ENCODE measurements at places on chromosomes 13 and 19.

GRCh38 chr13:78401873-78402707, 201.3 kb downstream of the POU4F1 start:
- no peak for DNase-seq

- DNase-seq: no peak
Measured at GRCh38 chr19:23470873-23471545, 75.7 kb upstream of the ZNF91 start.

- no peak for DNase-seq
Measured at GRCh38 chr19:4018140-4018613, 10.6 kb downstream of the PIAS4 start.

DNA sequence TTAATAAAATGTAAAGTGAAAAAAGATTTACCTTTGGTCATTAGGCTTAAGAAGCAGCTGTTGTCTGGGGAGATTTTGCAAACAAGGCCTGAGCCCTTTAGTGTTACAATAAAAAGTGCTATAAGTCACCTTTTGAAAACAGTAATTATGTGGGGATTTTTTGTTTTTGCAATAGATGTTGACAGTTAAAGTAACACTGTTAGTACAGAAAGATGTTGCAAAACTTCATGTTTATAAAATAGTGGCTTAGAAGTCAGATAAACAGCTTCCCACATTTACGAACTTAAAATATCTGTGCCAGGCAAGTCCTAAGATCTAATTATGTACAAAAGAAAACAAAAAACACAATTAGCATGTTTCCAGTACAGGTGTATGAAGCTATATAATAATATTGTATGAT, 138.0 kb upstream of the IRS2 start:
- no peak for DNase-seq

- no peak for DNase-seq
Measured at GRCh38 chr19:13920940-13921747, 15.1 kb downstream of the CC2D1A start.

DNA sequence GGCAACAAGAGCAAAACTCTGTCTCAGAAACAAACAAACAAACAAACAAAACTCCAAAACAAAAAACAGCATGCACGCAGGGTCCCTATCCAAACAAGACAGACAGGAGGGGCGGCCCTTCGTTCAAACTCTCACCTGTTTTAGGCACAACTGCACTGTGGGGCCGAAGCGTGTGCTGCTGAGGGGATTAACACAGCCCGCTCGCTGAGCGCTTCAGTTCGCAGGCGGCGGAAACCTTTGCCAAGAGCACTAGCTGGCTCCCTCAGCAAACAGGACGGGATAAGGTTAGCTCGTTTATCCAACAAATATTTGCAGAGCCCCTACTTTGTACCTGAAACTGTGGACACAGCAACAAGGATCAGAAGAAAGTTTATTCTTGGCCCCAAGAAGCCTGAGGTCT, 1.6 kb upstream of the ADPRHL1 start:
- no peak for DNase-seq

DNA sequence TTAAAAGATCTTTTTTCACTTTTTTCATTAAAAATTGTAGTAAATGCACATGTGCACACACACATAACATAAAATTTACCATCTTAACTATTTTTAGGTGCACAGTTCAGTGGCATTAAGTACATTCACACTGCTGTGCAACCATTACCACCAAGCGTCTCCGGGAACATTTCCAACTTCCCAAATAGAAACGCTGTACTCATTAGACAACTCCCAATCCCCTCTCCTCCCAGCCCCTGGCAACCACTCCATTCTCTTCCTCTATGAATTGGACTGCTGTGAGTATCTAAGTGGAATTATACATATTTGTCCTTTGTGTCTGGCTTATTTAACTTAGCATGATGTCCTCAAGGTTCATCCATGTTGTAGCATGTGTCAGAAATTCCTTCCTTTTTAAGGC, 11.6 kb downstream of the GJB2 start:
- DNase-seq: no peak

Data from activated T-helper 1 cell treated with anti-CD3 and anti-CD28 coated beads, Interleukin-2, amount 50 U/mL, for 16 hours (primary cell).